MM.1S (cell line): ENCODE measurements at places on chromosomes 6 and 20.
A peak's percentile ranks its signal among the peaks of the same experiment; 100 is the strongest.

DNA sequence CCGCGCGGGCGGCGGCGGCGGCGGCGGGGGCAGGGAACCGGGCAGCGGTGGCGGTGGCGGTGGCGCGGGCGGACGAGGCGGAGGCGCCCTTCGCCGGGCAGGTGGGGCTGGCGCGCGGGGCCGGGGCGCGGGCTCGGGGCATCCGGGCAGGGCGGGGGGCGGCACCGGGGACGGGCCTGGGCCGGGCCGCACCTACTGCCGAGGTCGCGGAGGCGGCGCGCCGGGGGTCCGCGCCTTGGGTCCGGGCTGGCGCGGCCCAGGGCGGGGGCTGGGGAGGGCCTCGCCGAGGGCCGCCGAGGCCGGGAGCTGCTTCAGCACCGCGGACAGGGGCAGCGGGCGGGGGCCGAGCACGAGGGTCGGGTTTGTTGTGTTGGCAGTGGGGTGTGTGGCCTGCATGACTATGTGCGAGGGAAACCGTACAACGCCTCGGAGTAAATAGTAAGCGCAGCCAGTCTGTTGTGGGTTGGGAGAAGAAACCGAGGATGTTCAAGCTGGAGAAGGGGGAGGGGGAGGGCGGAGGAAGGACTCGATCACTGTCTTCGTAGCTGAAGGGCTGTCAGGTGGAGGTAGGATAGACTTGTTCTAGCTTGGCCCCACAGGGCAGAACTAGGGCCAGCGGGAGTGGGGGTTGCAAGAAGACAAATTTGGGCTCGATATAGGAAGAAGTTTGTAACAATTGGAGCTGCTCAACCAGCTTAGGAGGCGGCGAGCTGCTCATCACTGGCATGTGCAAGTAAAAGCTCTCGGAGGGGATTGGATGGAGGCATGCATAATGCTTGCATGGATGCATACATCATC, 593 bp downstream of the MMP24 start:
- DNase-seq: peak; percentile 12

DNA sequence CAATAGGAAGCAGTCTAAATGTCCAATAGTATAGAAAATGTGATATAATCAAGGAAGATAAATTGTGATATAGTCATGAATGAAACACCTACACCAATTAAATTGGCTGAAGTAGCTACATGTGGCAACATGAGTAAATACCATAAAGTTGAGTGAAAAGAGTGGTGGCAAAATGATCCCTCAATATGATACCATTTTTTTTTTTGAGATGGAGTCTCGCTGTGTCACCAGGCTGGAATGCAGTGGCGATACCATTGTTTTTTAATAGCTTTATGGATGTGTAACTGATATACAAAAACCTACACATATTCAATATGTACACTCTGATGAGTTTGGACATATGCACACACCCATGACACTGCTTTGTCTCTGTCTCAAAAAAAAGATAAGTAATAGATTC, 20.9 kb upstream of the ILRUN start:
- no peak for DNase-seq

GRCh38 chr20:62716198-62716940, 7.7 kb downstream of the NTSR1 start:
- DNase-seq: no peak

GRCh38 chr6:43490523-43490939, 13.2 kb downstream of the TJAP1 start:
- no peak for DNase-seq

- DNase-seq: peak; percentile 31
Measured at GRCh38 chr6:41255638-41256246, 27.6 kb downstream of the TREML4 start.

- no peak for DNase-seq
Measured at GRCh38 chr20:635893-636338, 17.1 kb downstream of the SRXN1 start.

DNA sequence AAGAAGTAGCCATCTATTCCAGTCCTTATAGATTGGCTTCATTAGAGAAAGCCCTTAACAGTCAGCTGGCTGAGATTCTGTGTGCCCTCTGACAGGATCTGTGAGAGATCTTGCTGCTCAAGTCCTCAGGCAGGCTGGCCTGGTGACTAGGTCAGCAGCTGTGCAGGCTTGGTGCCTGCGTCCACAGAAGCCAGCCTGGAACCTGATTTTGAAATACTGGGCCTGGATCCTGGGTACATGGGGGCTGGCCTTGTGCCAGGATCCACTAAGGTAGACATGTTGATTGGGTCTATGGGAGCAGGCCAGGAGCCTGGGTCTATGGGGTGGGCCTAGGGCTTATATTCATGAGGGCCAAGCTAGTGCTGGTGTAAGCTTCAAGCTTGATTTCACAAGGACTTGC, 381.8 kb upstream of the MARCKS start:
- DNase-seq: no peak

DNA sequence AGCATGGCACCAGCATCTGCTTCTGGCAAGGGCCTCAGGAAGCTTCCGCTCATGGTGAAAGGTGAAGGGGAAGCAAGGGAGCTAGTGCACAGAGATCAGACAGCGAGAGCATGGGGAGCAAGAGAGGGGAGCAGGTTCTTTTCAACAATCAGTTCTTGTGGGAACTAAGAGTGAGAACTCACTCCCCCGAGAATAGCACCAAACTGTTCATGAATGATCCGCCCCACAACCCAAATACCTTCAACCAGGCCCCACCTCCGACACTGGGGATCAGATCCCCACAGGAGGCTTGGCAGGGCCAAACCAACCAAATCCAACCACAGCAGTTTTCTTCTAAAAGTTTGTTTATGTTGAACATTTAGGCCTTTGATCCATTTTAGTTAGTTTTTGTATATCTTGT, 69.7 kb upstream of the BHLHE23 start:
- DNase-seq: no peak

DNA sequence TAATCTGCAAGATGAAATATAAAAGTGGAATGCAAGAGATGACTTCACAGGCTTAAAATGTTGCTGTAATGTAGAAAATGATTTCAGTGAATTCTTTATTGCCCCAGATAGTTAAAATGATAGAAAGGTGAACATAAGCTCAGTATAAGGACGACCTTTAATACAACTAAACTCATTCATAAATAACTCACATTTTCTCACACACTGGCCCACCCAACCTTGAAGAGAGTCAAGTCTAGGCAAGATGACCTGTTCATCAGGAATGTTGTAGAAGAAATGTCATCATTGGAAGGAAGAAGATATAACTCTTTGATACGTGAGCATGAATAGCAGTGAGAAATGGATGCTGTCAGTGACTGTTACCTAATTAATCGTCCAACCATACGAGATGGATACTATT, 111.1 kb upstream of the SASH1 start:
- no peak for DNase-seq

DNA sequence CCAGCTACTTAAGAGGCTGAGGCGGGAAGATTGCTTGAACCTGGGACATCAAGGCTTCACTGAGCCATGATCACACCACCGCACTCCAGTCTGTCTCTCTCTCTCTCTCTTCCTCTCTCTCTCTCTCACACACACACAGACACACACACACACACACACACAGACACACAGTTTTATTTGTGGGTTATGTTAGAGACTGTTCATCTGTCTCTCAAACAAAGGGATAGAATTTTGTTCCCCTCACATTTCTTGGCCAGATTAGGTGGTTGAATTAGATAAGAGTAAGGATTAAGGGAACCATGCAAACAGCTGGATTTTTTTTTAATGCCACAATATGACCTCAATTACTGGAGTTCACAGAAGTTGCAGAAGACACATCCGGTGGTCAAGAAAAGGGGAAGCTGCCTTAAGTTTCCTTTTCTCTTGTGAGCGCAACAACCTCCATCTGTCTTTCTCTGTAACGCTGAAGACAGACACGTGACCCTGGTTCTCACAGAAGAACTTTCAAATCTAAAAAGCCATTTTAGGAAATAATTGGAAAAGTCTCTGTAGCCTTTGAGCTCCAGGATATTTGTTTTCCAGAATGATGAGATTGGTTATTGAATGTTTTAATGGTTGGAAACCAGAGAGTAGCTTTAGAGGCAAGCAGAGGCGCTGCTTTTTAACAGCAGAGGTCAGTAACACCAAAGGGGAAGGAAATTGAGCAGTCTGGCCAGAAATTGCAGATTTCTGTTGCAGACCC, 32.9 kb upstream of the LGSN start:
- peak; percentile 69 for DNase-seq

DNA sequence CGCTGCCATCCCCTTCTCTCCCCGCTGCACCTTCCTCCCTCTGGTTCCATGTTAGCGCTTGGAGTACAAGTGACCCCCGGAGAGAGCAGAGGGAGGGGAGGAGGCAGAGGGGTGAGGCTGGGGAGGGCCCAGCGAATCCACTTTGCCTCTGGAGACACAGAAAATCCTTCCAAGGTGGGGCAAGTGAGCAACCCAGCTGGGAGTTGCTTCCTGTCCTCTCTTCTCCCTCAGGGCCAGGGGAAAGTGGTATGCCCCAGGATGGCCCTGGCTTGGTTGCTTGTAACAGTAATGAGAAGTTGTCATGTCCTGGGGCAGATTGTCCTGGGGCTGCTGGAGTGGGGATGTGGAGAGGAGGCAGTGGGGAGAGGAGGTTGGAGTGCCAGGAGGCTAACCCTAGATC, 691 bp upstream of the ANGPT4 start:
- no peak for DNase-seq

DNA sequence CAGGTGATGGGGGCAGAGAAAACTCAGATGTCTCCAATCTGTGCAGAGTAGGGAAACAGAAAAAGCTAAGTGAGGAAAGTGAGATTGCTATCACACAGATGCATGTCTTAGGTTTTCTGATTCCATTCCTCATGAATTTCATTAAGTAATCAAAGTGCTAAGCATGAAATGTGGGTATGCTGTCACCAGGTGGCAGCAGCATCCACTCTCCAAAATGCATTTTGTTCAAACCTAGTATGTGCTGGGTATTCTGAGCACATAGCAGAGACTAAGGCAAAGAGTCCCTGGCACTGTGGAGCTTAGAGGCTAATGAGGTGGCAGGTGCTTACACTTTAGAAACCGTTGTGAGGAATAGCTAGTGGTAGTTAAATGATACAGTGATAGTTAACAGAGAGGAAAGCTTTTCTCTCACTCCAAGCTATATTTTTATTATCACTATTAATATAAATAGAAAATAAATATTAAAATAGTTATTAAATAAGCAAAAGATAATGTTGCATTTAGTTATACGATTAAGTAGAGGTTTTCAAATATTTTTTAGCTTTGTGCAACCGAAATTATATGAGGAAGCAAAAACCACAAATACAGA, 179.5 kb downstream of the CDH26 start:
- DNase-seq: peak; percentile 83

GRCh38 chr6:113873043-113873667, 16.0 kb downstream of the MARCKS start:
- peak; percentile 85 for DNase-seq

DNA sequence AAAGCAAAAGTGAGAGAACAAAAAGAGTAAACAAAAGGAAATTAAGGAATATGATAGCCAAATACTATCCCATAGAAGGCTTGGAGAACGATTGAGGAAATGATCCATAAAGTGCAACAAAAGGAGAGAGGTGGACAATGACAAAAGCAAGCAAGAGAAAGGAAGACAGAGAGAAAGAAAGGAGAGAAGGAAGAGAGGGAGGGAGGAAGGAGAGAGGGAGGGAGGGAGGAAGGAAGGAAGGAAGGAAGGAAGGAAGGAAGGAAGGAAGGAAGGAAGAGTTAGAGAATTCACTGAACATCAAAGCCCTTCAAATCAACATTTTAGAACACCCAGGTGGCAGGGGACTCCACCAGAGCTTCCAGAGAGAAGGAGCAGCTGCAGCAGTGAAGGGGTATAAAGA, 185.0 kb downstream of the SYNDIG1 start:
- no peak for DNase-seq

- DNase-seq: no peak
Measured at GRCh38 chr6:139879823-139880356, 505.4 kb upstream of the CITED2 start.

DNA sequence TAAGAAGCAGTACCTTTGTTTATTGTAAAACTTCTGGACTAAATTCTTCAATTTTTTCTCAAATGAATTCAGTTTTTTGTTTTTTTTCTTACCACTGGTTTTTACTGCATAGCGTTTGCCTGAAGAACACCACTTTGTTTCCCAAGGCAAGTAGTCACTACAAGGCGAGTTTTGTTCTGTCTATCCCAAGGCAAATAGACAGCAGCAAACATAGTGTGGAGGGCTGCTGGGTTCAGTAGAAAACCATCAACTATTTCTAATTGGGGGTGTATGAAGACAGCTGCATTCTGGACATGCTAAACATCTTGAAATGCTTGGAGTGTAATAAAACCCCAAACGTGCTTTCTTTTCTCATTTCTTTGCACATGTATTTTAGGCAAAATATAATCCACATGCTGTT, 197.4 kb downstream of the ESR1 start:
- DNase-seq: no peak
